Stimulated activated CD4-positive, alpha-beta T cell treated with anti-CD3 and anti-CD28 coated beads, Interleukin-2, amount 100 ng/mL, for 24 hours (primary cell): ENCODE measurements at places on chromosomes 7 and 10.

- peak; percentile 71 for DNase-seq
These were observed 652 bp downstream of the KAZALD1 start for GRCh38 chr10:101062232-101063049.

GRCh38 chr7:80740778-80741545 lies 102.5 kb downstream of the CD36 start:
- DNase-seq: no peak

- DNase-seq: no peak
These were observed 2.5 kb upstream of the HNRNPF start for GRCh38 chr10:43411536-43411935.

- no peak for DNase-seq
These were observed 13.8 kb upstream of the KMT2E start for GRCh38 chr7:105000200-105000599.

- DNase-seq: no peak
These were observed 64.4 kb downstream of the STK17A start for GRCh38 chr7:43647339-43647672.

DNA sequence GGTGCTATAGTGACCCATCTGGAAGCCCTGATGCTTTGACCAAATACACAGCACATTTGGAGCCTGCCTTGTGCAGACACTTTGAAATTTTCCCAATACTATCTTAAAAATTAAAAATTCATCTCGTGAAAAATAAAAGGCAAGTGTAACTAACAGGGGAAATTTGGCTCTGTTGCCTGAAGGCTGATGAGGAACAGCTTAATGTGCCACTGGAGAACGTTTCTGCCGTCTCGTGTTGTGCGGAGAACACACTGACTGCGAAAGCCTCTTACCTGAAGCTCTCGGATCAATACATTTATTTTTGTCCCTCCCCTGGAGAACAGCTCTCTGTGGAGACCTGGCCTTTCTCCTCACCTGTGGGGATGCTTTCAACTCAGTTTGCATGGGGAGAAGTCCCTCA lies 77.2 kb upstream of the CHST15 start:
- no peak for DNase-seq

DNA sequence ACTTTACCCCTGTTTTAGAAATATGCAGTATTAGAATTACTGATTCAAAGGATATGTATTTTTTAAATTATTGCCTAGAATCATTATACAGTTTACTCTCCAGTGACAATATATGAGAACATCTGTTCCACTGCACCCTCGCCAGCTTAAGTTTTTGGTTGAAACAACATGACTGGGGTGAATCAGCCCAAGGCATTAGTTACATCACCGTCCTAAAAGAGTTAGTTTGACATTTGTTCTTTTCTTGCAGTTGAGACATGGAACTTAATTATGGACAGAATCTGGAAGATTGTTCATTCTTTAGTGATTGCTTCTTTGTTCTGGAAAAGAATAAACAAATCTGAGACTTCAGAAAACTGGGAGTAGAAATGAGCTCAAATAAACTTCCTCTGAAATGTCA lies 167.3 kb upstream of the DKK1 start:
- DNase-seq: no peak

DNA sequence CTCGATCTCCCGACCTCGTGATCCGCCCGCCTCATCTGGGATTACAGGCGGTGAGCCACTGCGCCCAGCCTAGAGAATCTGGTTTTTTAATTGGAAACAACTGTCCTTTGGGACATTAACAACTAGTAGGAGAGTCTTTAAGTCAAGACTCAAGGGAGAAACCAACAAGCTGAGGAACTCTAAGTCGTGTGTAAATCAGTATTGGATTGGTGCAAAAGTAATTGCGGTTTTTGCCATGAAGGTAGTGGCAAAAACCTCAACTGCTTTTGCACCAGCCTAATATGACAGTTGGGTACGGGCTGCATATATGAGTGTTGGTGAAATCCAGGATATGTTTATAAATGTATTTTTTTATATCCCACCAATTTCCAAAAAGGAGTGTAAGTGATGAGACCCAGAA lies 113.9 kb upstream of the PLXNA4 start:
- no peak for DNase-seq
